Cardiac fibroblast (primary cell): ENCODE measurements at places on chromosomes 13 and 19.

DNA sequence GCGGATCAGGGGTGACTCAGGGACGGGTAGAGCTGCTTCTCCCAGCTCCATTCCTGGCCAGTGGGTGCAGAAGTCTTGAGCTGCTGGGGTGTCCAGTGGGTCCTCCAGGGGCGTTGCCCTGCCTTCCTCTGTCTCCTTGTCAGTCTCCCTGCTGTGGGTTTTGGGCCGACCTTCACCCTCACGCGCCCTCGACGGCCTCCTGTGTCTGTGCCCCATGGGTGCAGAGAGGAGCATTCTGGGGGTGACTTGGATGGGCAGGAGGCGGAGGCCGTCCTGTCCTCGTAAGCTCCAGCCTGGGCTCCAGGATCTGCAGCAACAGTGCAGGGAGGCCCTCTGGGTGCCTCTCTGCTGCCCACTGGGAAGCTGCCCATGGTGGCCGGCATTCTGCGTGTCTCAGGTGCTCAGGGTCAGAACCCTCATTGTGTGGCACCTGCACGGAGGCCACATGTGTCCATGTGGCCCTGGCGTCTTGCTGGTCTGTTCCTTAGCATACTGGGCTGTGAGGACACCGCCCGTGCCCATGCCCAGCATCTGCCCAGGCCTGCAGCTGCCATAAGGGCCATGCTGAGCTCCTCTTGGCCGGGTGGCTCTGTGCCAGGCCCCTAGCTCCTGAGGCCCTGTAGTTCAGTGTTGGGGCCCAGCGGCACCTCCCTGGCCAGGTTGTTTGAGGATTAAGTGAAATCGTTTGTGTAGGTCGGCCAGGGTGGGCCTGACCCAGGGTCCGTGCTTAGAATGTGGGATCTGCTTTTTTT is 17.3 kb downstream of the DOT1L start:
- DNase-seq = no peak

- DNase-seq = peak; percentile 52
These were observed 8.9 kb downstream of the RTBDN start for GRCh38 chr19:12825254-12826131.

DNA sequence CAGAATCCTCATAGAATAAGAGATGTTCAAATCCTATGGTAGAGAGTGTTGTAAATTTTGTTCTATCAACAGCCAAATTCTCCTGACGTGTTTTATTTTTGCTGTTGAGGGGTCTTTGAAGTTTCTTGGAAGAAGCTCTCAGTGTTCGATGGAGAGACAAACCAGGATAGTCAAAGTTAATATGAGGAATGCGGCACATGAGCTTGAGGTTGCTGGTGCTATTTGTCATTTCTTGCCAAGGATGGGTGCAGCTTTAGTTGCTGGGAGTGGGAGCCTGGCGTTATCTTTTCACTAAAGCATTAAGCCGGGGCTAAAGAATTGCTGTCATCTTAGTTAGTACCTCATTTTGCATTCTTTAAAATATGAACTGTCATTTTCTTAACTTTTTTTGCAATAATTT is 239.9 kb upstream of the CSNK1A1L start:
- no peak for DNase-seq

DNA sequence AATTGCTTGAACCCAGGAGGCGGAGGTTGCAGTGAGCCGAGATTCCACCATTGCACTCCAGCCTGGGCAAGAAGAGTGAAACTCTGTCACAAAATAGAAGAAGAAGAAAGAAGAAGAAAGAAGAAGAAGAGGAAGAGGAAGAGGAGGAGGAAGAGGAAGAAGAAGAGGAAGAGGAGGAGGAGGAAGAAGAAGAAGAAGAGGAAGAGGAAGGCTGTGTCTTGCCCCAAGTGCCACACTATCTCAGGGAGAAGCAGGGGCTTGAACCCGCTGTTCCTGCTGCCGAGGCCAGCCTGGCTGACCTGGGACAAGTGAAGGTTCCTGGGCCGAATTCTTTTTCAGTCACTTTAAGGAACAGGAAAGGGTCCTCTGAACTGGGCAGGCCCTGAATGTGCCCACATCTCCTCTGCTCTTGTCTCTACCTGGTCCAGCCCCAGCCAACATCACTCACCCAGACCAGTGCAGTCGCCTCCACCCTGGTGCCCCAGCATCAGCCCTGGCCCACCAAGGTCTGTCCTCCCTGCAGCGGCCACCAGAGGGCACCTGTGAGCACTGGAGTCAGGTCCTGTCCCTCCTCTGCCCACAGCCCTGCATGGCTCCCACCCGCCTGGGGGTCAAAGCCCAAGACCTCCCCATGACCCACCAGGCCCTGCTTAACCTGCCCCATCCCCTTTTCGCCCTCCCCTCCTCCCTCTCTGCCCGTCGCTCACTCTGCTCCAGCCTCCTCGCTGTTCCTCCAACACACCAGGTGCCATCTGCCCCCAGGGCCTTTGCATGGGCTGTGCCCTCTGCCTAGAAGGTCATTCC is 20.0 kb downstream of the TICAM1 start:
- DNase-seq = peak; percentile 75

- no peak for DNase-seq
These were observed 326.2 kb downstream of the UQCRFS1 start for GRCh38 chr19:28886708-28887107.

DNA sequence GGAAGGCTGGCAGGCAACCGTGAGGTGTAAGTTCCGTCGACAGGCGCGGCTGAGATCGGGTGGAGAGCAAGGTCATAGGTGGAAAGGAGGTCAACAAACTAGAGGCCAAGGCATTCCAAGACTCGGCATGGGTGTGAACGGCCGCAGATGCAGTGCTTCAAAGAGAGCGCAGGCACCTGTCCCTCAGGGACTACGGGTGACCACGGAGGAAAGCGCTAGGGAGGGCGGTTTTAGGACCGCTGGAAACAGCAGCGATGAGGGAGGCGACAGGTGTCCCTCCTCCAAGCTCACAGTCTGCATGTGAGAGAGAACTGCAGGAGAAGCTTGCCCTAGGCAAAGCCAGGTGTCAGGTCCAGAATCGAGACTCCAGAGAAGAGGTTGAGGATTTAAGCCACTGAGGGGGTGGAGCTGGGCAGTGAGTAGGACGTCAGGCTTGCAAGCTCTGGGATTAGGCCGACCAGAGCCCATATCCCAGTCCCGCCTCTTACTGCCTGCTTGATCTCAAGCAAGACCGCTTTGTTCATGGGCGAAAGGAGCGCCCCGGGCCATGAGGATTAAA is 1.6 kb upstream of the MLNR start:
- DNase-seq = peak; percentile 14

- DNase-seq = no peak
These were observed 17.9 kb downstream of the GPR183 start for GRCh38 chr13:99289271-99289670.

- no peak for DNase-seq
These were observed 24.1 kb upstream of the WDFY2 start for GRCh38 chr13:51559946-51560735.

DNA sequence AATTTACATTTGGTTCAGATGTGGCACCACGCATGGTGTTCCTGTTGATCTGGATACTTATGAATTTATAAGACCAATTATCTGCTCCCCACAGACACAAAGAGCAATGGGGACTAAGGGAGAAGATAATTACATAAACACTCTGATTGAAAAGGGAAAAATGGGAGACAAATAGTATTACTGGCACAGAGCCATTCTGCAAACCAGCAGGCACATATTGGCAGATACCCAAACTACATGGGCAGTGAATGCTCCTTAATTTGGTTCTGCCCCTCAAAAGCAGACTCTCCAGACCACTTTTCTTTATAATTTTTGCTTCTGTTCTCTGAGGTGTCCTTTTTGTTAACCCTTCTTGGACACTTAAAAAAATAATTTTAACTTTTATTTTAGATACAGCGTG is 1674.2 kb downstream of the PCDH9 start:
- no peak for DNase-seq

GRCh38 chr19:39038098-39038497 is 5.7 kb upstream of the FBXO27 start:
- peak; percentile 51 for DNase-seq

DNA sequence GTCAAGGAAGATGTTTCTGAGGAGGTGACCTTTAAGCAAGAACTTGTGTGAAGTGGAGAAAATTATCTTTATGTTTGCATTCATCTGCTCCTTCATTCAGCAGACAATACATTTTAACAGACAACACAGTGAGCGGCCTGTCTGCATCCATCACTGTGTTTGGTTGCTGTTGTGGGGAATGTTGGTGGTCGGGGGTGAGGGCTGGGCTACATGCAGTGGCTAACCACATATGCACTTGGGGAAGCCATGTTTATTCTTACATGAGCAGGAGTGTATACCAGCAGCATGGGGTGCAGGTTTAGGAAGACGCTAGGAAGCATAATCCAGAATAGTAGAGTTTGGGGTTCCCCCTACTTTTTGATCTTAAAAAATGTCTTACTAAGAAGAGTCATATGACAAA is 66.4 kb downstream of the DHRS12 start:
- no peak for DNase-seq

GRCh38 chr13:47076500-47076899 is 179.6 kb upstream of the HTR2A start:
- no peak for DNase-seq

- no peak for DNase-seq
These were observed 11.7 kb downstream of the ATP7B start for GRCh38 chr13:51999510-51999911.

GRCh38 chr13:53885997-53886396 is 857.4 kb downstream of the OLFM4 start:
- DNase-seq = no peak

DNA sequence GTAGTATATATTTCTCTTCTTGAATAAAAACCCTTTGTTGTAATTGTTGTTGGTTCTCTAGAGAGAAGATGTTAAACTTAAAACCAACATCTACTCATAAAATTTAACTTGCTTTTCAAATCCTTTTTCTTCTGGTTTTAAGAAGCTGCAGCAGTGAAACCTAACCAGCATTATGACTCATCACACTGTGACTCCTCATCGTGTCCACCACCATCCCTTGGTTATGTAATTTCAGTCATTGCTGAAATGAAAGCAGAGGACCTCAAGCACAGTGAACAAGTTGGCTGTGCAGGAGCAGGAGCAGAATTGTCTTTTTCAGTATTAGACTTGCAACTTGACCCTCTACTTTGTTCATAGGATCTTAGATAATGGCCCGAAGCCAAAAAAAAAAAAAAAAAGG is 64.9 kb upstream of the HTR2A start:
- DNase-seq = peak; percentile 83

GRCh38 chr19:44644402-44645016 is 799 bp downstream of the PVR start:
- peak; percentile 41 for DNase-seq

GRCh38 chr19:17975032-17975431 is 8.1 kb downstream of the KCNN1 start:
- no peak for DNase-seq

GRCh38 chr13:62747629-62748028 is 1332.0 kb upstream of the PCDH20 start:
- no peak for DNase-seq

GRCh38 chr13:113171250-113172125 is 13.0 kb downstream of the PROZ start:
- no peak for DNase-seq
